ENCODE measurements at places on chromosomes 16 and 17. TPM values are rescaled to one million over a fixed set of nuclear protein-coding genes. Genes with fewer than 3 reads are reported as not detected.

MPP2 gene
- 0.34 TPM for total RNA-seq

MMD gene
- total RNA-seq: 16.3 TPM

NOG gene
- total RNA-seq: not detected

CTCF gene
- 31.0 TPM for total RNA-seq

IGF2BP1 gene
- under 0.01 TPM for total RNA-seq

EPOP gene
- total RNA-seq: 0.67 TPM

B4GALNT2 gene
- not detected for total RNA-seq

NLE1 gene
- 10.0 TPM for total RNA-seq

WNT9B gene
- not detected for total RNA-seq

KCNJ12 gene
- total RNA-seq: 0.73 TPM

C17orf107 gene
- total RNA-seq: not detected

CD300E gene
- total RNA-seq: not detected

TPSD1 gene
- not detected for total RNA-seq

KRTAP9-8 gene
- total RNA-seq: not detected

UTP18 gene
- 68.6 TPM for total RNA-seq

NXPH3 gene
- under 0.01 TPM for total RNA-seq

FKBP10 gene
- 111 TPM for total RNA-seq

CTNS gene
- total RNA-seq: 35.8 TPM

PDILT gene
- not detected for total RNA-seq

MSLN gene
- total RNA-seq: not detected
